ENCODE measurements at places on chromosomes 1 and 21. TPM values are rescaled to one million over a fixed set of nuclear protein-coding genes. Genes with fewer than 3 reads are reported as not detected.

- no peak for DNase-seq
Observed at GRCh38 chr1:153699768-153700167, 21.3 kb downstream of the NPR1 start.

GRCh38 chr1:182725259-182726255 is 41.2 kb upstream of the RGS8 start:
- peak; percentile 45 for DNase-seq

HES2 gene
- 1.6 TPM for polyA plus RNA-seq

DNA sequence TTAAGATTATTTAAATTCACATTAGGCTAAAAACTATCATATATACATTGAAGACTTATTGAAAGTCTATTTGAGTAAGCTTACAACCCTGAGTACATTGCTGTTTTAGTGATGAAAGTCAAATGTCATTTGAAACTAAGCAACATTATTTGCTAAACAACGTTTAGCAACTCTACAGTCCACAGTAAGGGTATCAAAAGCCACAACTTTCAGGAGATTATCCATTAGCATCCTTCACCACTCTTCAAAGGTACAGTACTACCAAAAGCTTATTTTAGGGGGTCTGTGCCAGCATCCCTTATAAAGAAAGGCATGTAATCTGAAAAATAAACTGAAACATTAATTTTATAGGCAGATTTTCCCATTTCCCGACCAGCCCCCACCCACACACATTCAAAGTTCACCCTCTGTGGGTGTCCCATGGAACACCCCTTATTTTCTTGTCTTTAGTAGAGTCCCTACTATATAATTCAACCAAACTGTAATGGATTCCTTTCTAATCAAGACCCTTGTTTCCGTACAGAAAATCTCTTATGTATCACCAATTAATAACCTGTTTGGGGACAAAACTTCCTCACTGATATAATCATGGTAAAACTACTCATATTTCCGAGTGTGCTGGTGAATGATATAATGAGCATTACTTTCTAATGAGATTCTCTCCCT is 11.0 kb downstream of the SFPQ start:
- DNase-seq, result no peak

LRP8 gene
- 1.4 TPM for polyA plus RNA-seq

ARMH1 gene
- polyA plus RNA-seq, result 3.4 TPM

GRCh38 chr1:48940962-48941732 is 164.5 kb upstream of the BEND5 start:
- no peak for DNase-seq

PLXNA2 gene
- polyA plus RNA-seq, result 2.4 TPM

- no peak for DNase-seq
Observed at GRCh38 chr21:33273044-33273443, 6.9 kb downstream of the IL10RB start.

DNA sequence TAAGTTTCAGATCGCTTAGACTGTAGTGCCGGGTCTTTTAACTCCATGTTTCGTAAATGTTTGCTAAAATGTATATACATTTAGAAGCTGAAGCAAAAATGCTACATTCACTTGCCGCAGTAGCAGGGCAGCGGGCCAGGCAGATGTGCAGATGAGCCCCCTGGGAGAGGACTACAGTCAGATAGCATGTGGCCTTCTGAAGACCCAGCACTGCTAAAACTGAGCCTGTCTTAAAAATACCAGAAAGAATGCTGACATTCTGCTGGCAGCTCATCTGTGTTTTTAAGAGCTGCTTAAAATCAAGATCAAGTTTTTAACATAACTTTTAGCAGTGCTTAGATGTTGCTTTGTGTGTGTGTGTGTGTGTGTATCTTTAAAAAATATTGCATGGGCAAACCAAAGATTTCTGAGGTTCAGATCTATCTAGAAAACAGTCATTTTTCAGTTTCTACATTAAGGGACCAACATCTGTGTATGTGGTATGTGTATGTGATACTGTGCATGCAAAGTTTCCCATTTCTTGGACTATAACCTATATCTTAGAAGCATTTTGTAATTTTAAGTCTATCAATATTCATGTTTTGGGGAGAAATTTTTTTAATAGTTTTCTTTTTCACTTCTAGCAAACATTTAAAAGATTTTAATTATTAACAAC is 31.7 kb downstream of the CHRM3 start:
- DNase-seq, result no peak

GRCh38 chr1:110524311-110525248 is 5.6 kb upstream of the KCNA10 start:
- DNase-seq, result no peak
